Stimulated activated CD8-positive, alpha-beta memory T cell treated with anti-CD3 and anti-CD28 coated beads, Interleukin-15, amount 100 ng/mL, for 24 hours (primary cell): ENCODE measurements at places on chromosomes 1 and 21.

DNA sequence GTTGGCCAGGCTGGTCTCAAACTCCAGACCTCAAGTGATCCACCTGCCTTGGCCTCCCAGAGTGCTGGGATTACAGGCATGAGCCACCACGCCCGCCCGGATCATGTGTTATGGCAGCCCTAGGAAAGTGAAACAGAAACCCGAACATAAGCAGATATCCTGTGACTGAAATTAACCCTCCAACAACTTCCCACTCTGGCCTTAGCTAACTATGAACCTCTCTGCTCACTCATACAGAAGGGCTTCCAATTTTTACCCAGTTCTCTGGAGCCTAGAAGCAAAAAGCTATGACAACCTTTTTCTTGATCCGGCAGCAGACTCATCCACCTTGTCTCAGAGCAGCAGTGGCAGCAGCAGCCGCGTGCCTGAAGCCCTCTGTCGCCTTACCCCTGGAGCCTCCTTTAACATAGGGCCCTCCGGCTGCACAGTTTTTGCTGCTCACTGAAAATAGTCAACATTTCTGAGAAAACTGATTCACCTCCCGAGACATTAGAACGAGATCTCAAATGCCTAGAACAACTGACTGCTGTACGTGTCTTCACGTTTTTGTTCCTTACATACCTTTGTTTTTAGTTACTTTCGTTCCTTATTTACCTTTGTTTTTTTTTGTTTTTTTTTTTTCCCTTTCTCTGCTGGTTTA, 9.3 kb downstream of the CBR1 start:
- no peak for DNase-seq

GRCh38 chr21:45617021-45617921, 26.3 kb upstream of the PCBP3 start:
- no peak for DNase-seq

- no peak for DNase-seq
Observed at GRCh38 chr1:216346526-216346925, 76.7 kb downstream of the USH2A start.

DNA sequence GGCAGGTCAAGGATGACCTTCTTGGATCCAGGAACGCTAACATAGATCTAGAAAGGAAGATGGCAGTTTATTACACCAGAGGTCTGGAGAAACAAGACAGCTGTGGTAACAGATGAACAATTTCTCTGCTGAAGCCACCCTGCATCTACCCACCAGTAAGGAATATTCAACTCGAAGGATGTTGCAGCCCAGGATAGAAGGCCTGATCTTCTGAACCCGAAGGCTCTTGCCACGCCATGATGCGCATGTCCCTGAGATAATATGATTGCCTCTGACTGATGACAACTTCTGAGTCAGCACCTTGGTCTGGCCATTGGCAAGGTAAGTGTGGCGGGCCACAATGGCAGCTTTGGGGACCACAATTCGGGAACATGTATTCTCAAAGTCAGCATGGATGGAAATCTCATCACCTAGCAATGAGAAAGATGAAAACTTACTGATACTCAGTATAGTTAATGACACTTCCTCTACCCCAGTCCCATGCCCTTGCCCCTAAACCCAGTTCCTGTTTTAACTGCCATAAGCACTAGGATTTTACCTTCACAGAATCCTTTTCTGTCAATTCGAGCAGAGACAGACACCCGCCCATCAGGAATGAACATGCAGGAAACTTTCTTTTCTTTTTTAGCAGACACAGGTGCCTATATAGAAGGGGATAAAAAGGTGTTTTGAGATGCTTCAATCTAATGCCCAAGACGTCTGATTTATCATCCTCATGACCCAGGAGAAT, 1.8 kb downstream of the TXNIP start:
- DNase-seq, result no peak

GRCh38 chr1:156591181-156591431, 470 bp upstream of the NAXE start:
- no peak for DNase-seq

DNA sequence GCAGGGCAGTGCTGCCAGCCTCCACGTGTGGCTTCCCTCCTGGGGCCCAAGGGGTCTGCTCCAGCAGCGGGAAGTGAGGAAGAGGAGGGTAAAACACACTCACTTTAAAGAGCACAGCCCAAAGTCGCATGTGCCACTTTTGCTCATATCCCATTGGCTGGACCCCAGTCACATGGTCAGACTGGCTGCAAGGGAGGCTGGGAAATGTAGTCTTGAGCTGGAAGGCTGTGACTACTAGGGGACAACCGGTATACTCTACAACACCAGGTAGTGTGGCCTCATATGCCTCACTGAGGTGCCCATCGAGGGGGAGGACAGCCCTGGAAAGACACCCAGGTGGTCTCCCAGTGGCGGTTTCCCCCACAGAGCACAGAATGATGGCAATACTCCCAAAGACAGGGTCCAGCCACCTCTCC, 45.2 kb downstream of the CAMK2N1 start:
- no peak for DNase-seq

DNA sequence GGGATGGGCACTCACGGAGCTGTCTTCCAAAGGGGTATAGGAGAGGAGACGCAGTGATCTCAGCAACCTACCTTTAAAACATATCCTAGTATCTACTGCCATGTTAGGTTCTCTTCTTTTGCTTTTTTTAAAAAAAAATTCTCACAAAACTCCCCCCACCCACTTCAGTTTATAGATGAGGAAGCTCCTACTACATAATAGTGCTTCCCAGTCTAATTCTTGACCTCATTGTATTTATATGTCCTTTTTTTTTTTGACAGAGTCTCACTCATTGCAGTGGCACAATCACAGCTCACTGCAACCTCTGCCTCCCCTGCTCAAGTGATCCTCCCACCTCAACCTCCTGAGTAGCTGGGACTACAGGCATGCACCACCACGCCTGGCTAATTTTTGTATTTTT, 99.9 kb downstream of the OSBPL9 start:
- DNase-seq, result no peak

DNA sequence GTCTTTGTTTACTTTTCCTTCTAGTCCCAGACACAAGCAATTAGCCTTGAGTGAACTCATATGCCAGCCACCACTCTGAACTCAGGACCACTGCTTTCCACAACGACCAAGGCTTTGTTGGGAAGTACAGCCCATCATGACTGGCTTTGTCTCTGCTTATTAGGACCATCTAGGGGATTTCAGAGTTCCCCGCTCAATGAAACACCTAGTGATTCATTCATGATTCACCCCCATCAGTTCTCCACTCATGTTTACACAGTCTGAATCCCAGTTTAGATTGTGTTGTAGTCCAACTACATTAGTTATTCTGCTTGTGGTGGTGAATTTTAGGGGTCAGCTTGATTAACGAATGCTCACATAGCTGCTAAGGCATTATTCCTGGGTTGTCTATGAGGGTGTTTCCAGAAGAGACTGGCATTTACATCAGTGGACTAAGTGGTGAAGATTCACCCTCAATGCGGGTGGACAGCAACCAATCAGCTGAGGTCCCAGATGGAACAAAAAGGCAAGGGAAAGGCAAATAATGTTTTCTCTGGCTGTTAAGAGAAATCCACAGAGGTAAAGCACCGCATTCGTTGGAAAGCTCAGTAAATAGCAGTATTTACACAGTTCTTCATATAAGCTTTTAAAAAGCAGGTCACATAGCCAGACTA, 122.7 kb downstream of the RGS21 start:
- no peak for DNase-seq

DNA sequence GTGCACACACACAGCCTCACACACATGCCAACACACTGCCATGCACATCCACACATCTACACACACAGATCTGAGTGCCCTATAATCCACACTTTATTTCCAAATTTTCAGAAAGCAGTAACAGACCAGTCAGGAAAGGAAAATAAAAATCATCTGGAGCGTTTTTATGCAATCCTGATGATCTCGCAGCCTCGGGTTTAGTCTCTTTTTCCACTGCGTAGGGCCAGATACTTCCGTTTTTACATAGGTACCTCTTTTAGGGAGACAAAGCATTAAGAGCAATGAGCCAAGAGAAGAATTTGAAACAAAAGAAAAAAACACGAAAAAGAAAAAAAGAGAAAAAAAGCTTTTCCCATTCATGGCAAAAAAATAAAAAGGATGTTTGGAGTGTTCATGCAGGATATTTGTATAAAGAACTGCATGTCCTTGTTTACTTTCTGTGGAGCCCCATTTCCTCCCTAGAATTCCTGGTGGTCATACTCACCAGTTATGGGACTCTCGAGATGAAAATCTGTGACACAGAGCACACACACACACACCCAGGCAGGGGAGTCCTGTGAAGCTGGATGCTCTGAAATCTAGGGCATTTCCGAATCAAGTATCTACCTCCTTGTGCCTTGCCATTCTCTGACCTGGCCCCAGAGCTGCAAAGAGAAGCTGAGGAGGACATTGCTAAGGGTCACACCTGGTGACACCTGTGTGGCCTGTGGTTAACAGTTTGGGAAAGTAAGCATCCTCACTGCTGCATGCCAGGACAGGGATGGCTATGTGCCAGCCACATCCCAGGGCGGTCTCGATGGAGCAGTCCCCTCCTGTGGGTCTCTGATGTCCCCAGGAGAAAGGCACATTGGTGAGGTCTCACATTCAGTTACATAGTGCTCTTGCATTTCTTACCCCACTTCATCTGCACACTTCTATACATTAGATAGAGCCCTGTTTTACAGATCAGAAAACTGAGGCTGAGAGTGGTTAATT, 83.6 kb downstream of the RUNX1 start:
- no peak for DNase-seq
